Thoracic aorta (tissue), 2 donors: ENCODE measurements at places on chromosomes 12 and 14.

DNA sequence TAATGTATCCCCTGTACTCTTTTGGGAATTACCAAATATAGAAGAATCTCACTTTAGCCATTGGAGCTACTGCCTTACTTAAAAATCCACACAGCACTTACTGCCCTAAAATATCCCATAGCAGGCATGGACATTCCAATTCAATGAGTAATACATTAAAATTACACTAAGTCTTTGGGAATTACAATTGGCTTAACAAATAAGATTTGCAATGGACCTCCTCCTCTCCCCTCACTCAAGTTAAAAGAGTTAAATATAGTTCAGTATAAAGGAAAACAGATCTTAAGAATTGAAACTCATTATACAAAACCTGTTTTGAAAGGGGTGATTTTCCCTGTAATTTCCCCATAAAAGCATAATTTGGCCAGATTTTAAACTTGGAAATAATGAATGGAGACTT lies 477.1 kb downstream of the SLC16A7 start:
- DNase-seq, result no peak

- DNase-seq, result no peak
These were observed 43.2 kb downstream of the IRAK3 start for GRCh38 chr12:66232263-66232662.

- no peak for DNase-seq
These were observed 27.3 kb upstream of the FRS2 start for GRCh38 chr12:69442894-69443293.

DNA sequence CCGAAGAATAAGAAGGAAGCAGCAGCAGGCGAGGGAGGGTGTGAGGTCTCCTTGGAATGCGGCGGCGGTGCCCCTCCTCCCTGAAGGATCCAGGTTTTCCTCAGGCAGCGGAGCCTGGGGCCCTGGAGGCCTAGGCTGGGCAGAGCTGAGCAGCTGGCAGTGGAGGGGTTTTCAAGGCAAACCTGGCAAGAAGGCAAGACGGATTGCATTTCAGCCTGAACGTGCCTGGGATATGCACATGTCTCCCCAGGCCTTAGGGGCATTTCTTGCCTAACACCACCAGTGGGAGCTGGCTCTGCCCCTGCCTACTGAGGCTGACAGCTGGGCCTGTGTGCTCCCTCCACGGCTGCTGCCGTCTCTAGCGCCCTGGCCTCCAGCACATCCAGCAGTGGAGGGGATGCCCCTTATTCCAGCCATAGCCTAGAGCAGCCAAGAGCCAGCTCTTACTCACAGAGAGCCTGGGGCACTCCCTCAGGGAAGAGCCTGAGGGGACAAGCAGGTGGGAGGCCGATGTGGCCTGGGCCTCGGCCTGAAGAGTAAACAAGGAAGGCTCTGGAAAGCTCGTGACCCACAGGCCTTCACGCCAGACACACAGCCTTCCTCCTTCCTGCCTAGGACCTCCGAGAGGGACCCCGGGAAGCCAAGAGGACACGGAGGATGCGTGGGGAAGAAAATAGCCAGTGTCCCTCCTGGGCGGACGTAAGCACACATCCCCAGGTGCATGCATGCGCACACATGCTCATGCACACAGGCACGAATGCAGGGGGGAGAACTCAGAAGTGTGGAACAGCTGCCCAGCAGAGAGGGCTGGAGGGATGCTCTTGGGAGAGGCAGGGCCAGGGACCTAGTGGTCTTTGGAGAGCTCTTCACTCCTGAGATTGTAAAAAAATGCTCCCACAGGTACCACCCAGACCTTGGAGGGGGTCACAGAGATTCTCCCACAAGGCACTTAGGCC lies 23.0 kb upstream of the EIF2B2 start:
- no peak for DNase-seq

DNA sequence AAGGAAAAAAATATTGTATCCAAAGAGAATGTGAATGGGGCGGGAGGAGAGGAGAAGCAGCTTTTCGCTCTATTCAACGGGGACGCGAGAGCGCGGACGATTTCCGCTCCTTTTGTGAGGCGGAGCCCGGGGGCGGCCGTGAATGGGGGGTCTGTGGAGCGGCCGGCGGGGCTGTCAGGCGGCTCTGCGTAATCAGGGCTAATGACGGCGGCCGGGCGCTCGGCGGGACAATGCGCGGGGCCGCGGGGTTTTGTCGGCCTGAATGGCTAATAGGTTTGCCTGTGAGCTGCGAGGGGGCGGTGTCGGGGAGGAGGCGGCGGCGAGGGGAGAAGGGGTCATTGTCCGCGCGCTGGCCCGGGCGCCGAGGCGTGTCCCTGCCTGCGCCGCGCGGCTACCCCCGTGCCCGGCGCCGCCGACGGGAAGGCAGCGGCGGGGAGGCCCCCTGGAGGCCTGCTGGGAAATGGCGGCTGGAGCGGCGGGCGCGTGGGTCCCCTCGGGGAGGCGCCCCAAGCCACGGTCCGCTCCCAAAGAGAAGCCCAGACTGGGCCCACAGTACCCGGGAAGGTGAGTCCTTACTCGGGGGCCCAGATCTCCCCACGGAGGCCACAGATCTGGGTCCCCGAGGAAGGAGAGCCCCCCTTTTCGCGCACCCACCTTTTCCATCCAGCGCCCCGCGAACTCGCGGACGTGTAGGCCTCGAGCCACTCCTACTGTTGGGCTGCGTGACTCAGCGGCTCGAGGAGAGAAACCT lies 6.0 kb downstream of the SIX6 start:
- no peak for DNase-seq

GRCh38 chr12:84696908-84697540 lies 215.6 kb downstream of the SLC6A15 start:
- no peak for DNase-seq

DNA sequence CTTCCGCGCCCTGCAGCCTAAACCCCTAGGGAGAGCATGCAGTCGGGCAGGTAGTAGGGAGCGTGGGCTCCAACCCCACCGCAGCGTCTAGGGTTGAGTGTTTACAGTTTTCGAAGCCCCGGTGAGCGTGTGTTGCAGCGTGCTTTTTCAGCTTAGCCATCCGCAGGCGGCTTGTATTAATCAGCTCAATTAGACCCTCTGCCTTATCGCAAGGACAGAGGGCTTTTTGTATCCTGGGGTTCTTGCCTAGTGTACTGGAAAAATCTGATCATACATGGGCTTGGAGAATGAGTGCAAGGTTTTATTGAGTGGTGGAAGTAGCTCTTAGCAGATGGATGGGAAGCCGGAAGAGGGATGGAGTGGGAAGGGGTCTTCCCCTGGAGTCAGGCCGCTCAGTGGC lies 44.4 kb upstream of the GNG2 start:
- no peak for DNase-seq

DNA sequence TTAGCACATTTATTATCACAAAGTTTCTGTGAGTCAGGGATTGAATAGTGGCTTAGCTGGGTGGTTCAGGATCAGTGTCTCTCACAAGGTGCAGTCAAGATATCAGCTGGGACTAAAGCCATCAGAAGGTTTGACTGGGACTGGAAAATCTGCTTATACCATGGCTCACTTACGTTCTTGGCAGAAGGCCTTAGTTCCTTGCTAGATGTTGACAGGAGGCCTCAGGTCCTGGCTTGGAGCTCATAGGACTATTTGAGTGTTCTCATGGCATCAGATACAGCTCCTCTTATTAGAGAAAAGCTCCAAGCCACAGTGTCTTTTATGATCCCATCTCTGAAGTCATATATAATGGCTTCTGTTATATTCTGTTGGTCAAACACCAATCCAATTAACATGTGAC lies 127.3 kb downstream of the SLC6A15 start:
- no peak for DNase-seq

DNA sequence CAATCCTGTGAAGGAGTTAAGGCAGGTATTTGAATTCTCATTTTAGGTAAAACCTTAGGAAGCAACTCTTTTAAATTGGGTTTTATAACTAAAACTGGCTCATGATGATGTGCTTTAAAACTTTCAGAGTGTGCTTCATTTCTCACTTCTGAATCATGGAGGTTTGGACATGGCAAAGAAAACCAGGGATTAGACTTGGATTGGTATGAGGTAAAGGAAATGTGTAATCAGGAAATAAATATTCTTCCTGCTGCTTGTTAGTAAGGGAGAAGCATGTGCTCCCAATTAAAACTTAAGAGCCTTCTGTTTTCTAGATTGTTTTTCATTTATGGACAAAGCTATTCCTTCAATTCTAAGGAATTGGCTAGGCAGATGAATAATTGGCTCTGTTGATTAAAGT lies 57.4 kb downstream of the FBXO33 start:
- DNase-seq, result no peak

GRCh38 chr12:114917307-114917706 lies 233.3 kb upstream of the TBX3 start:
- no peak for DNase-seq

DNA sequence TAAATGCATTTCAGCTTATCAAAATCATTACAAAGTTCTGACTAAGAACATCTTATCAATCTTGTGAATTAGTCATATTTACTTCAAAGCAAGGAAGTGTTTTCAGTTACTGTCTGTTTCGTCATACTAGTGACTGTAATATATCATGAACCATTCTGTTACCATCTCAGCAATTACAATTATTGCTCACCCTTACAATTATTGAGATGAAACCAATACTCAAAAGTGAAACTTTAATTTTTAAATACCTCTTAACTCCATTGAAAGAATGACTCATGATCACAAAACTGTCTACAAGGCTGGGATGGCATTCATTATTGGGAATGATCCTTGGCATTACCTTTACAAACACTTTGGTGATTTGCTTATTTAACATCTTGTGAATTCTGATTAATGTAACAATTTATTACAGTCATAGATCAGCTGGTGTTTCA lies 90.3 kb downstream of the RPS6KA5 start:
- no peak for DNase-seq

GRCh38 chr12:30719060-30719459 lies 23.4 kb upstream of the IPO8 start:
- DNase-seq, result no peak

DNA sequence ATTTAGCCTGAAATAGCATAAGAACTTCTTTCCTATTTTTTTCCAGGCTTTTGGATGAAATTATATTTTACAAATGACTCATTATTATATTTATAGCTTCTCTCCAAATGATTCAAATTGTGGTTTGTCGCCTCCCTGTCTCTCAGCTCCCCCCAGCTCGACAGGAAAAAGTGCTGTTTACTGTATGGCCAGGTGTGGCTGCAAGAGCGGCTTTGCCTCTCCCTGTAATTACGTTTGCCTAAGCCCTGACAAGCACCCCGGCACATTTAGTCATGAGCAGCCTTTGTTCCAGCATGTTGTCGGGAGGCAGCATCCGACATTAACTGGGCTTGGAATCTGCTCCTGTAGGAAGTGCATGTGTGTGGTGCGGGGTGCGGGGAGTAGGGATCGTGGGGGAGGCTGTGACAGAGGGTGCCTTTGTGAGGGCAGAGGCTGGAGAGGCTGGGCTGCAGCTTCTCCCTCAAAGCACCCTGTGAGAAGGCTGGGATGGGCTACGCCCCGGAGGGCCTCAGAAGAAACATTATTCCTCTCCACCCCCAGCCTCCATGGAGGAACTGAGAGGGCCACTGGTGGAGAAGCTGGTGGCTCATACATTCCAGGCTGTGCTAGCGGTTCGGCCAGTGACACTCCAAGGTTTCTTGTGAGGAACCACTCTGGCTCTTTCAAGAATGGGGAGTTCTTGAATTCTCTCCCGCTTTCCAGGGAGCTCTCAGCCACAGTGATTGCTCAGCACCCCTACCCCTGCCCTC lies 42.1 kb upstream of the CTDSP2 start:
- peak; percentile 57 for DNase-seq

- no peak for DNase-seq
These were observed 4.4 kb downstream of the ZNF219 start for GRCh38 chr14:21093769-21094681.

DNA sequence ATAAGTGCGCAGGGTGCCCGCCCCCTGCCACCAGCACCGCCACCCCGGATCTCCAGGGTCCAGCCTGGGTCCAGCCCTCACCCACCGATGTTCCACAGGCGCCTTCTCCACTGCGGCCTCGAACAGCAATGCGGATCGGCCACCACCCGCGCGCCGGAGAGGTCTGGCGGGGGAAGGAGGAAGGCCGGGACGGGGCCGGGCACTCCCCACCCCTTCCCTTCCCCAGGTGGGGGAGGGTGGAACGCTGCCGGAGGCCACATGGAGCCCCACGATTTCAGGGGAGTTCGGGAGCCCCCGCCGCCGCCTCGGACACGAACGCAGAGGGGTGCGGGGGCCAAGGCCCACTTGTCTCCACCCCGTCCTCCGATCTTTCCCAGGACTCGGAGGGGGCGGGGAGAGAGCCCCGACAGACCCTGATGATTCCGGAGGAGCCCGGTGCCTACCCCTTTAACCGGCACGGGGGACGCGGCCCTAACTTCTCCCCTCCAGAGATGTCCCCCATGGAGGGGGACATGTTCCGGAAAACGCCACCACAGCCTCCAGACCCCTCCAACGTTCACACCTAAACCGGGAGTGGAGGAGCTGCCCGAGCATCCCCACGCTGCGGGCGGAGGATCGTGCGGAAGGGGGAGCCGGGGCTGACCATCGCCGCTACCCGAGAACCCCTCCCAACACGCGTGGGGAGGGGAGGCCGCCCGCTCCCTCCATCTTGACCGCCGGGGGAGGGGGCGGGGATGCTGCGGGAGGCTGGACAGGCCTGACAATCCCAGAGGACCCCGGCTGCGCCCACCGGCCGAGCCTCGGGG lies 1.1 kb downstream of the ATXN2 start:
- no peak for DNase-seq

DNA sequence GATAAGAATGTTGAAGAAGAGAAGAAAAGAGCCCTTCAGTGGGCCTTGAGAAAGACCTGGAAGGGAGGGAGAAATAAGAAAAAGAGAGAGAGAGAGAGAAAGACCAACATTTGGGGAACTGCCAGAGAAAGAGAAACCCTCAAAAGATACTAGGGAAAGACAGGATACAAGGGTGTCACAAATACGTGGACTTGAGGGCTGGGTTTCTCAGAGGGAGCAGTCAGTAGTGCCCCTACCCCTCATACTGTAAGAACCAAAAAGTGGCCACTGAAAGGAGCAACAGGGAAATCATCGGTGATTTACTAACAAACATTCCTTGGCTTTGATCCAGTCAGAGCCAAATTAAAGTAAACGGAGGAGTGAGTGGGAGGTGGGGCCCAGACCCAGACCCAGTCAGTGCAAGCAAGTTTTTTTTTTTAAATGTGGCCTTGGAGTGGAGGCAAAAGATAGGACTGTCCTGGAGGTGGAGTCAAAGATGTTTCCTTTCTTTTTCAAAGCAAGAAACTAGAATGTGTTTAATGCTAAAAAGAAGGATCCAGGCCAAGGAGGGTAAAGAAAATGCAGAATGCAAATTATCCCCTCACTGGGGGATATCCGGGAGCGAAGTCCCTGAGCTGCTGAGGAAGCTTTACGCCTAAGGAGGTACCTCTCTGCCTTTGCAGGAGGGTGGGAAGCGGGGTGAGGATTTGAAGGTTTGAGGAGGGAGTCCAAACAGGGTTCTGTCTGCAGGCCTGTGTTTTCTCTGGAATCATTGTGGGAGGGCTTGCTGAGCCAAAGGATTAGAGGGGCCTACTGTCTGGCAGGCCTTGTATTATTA lies 143.5 kb upstream of the AMIGO2 start:
- no peak for DNase-seq

DNA sequence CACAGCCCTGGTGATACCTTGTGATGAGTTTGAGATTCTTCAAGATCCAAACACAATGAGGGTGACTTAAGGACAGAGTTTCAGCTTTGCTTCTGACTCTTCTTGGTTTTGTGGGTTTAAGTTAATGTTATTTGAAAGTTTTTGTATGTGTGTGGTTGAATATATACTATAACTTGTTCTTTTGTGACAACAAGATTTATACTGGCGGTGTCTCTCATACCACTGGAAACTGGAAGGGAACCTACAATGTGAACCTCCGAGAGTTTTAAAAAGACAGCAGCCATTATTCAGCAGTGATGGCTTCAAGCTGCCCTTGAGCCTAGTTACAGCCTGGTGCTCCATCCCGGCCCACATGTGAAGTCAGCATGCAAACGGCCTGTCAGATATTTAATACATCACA lies 87.9 kb upstream of the IGF1 start:
- DNase-seq, result no peak

- DNase-seq, result no peak
These were observed 515.7 kb upstream of the ATXN7L3B start for GRCh38 chr12:74021937-74022336.
